ENCODE measurements at places on chromosomes 6 and 20.

GRCh38 chr20:20411836-20412235, 43.9 kb downstream of the INSM1 start:
- DNase-seq, result no peak

GRCh38 chr20:33279261-33279910, 3.6 kb upstream of the BPIFB1 start:
- no peak for DNase-seq

GRCh38 chr6:46933751-46934150, 12.0 kb upstream of the ADGRF5 start:
- no peak for DNase-seq

GRCh38 chr6:51415501-51415900, 596.8 kb downstream of the TFAP2B start:
- DNase-seq, result no peak

Data from CD14-positive monocyte (primary cell).